ENCODE measurements at places on chromosomes 7 and 10.

- DNase-seq = no peak
These were observed 109.5 kb upstream of the LAMB4 start for GRCh38 chr7:108239501-108240225.

- DNase-seq = peak; percentile 88
These were observed 3.8 kb upstream of the IL6 start for GRCh38 chr7:22723181-22723601.

DNA sequence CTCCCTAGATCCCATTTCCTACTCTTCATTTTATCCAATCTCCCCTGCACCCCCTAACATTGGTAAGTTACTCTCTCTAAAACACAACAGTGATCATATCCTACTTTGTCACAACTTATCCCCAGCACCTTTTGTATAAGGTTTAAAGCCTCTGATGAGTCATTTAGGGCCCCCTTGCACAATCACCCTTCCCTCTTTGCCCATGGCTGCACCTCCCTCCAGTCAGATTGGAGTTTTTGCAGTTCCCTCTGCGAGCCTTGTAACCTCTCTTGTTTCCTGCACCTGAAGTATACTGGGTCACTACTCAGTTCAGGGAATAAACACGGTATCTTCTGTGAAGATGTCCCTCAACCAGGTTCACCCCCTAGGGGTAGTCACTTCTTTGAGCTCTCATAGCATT is 55.9 kb upstream of the ADRB1 start:
- DNase-seq = peak; percentile 62

DNA sequence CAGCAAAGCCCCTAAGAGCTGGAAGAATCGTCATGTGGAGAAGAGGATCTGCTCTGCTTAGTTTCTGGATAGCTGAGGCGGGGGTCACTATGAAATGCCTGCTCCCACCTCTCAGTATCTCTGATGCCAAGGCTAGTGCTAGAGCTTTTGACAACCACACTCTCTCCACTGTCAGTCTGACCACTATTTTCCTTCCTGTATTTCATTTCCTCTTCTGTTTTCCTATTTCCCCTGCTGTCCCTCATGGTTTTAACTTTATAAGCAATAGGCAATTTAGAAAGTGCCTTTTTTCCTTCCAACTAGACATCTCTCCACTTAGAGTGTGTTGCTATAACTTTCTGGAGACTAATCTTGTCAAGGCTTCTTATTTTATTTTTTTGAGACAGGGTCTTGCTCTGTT is 23.6 kb downstream of the C7orf57 start:
- DNase-seq = no peak

- DNase-seq = no peak
These were observed 230.1 kb downstream of the CALN1 start for GRCh38 chr7:72182036-72182435.

- no peak for DNase-seq
These were observed 83.9 kb downstream of the FGFR2 start for GRCh38 chr10:121514141-121514865.

DNA sequence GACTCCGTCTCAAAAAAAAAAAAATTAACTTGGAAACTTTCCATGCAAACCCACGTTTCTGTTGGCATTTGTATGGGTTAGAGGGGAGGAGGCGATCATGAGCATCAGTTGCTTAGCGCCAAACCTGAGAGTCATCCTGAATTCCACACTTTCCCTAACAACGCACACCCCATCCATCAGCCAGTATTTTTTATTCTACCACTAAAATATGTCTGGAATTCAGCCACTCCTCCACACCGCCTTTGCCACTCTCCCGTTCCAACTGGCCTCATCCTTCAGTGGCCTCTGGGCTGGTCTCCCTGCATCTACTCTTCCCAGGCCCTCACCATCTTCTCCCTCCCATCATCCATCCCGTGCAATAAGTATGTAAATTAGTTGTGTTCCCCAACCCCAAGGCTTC is 4.7 kb upstream of the LMBR1 start:
- DNase-seq = no peak

GRCh38 chr7:6071406-6071805 is 40.2 kb downstream of the ANKRD61 start:
- no peak for DNase-seq

DNA sequence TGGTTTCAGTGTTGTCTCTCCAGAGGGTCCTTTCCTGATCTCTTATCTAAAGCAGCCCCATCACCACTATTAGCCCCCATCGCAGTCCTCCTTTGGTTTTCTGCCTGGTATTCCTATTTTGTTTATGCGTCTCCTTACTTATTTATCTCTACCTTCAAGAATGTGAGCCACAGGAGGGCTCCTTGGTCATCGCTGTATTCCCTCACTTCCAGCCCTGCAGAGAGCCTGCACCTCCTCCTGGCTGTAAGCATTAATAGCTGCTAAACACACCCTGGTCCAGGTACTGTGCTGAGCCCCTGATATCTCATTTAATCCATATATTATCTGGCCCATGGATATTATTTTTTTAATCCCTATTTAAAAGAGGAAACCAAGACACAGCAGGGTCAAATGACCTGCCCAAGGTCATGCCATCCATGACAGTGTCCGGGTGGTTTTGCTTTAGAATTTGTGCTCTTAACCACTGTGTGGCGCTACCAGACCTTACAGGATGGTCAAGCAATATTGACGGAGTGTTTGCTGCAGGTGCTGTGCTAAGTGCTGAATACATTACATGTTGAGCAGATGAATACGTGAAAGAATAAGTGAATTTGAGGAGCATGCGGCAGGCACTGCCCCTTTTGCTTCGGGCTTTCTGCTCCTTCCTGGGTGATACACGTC is 227.2 kb downstream of the ADAM12 start:
- no peak for DNase-seq

- no peak for DNase-seq
These were observed 108.1 kb upstream of the FAM133B start for GRCh38 chr7:92698237-92698841.

- DNase-seq = no peak
These were observed 12.1 kb upstream of the PRRT4 start for GRCh38 chr7:128373606-128374005.

GRCh38 chr7:94561841-94562514 is 52.4 kb downstream of the CASD1 start:
- no peak for DNase-seq

DNA sequence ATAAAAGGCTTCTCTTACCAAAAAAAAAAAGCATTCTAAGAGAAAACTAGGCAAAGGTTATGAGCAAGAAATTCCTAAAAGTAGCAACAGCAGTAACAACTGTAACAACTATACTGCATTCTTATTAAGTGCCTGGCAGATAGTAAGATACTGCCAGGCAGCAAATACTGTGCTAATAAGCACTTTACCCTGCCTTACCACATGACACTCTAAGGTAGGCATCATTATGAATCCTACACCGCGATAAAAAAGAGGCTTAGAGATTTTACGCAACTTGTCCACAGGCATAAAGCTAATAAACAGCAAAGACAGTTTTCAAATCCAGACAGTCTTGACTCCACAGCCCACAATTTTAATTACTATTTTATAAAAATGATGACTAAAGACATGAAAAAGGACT is 83.2 kb downstream of the USP6NL start:
- no peak for DNase-seq

- peak; percentile 6 for DNase-seq
These were observed 1.6 kb downstream of the ZNF746 start for GRCh38 chr7:149495785-149496641.

DNA sequence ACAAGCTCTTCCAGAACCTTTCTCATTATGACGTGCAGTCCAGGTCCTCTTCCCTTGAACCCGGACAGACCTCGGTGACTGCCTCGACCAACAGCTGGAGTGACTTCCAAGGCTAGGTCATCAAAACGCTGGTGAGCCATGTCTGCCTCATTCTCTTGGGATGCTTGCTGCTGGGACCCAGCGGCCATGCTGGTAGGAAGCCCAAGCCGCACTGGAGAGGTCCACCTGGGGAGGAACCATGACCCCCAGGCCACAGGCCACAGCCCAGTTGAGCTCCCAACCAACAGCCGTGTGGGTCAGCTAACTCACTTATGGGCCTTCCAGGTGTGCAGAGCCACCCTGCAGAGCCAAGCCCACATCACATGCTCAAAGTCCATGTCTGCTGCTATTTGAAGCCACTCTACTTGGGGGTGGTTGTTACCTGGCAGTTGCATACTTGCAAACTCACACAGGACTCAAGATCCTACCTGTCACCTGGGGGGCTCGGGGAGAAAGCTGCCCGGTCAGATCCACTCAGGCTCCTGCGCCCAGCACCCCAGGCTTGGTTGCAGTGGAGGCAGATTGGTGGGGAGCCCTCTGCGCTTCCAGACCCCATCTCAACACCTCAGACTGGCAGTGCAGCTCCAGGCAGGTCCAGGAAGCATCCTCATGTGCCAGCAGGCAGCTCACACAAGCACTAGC is 57.0 kb downstream of the MICALL2 start:
- DNase-seq = no peak

DNA sequence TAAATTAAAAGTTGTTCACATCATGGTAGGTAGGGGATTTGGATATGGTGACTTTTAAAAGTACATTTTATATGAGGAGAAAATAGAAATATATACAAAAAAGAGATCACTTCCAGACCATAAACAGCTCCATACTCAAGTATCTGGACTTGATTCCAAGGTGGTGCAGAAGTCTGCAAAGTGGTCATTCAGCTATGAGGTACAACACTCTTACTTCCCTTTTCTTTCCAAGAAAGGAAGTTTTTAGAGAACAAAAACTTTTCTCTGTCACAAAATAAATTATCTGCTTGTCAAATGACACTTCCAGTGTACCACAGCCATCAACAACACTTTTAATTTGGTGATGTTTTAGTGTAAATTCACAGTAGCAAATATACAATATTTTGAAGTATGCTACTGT is 1013.5 kb downstream of the GATA3 start:
- DNase-seq = no peak

- no peak for DNase-seq
These were observed 388.2 kb upstream of the CELF2 start for GRCh38 chr10:10629512-10629911.

DNA sequence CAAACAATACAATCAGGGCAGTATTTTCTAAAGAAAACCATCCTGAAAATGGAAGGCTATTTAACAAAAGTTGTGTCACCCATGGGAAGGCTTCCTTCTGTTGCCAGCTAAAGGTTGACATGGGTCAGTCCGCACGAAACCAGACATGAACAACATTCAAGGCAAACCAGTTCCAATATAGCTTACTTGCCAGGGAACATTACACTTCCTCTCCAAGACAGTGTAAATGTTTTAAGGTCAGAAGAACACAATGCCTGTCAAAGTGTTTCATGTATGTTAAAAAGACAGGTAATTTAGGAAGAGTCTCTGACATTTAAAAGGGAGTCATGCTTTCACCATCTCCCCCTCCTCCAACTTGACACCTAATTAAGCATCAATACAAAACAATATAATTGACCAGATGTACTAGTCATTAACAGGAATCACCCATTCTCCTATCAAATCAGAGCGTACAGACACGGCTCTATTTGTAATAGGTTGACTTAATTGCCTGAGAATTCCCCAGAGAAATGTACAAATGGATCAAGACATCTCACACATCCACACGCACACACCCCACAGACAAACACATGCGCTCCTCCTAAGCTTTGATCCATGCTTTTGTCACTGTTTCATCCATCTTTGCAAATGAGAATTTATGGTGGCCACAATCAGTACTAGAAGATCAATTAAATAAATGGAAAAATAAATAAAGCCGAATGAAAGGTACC is 69.5 kb downstream of the CACNA2D1 start:
- no peak for DNase-seq

GRCh38 chr10:11742779-11743298 is 657 bp downstream of the ECHDC3 start:
- DNase-seq = no peak

DNA sequence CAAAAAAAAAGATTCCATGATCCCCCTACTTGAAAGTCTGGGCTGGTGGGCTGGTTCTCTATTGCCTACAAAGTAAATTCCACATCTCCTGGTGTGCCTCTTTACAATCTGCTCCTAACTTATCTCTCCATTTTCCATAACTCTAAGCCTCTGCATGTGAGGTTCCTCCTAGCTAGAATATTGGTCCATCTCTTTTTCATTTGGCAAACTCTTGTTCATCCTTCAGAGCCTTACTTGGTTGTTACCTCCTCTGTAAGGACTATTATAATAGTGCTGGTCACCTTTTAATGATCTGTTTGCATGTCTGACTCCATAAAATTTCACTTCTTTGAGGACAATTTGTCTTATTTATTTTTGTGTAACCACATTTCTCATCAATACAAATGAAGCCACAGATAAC is 1.6 kb upstream of the NRCAM start:
- no peak for DNase-seq

GRCh38 chr7:4110438-4110837 is 571.7 kb upstream of the FOXK1 start:
- no peak for DNase-seq

GRCh38 chr10:5442065-5442989 is 30.0 kb downstream of the NET1 start:
- DNase-seq = peak; percentile 30

GRCh38 chr7:100053215-100053614 is 3.6 kb downstream of the ZSCAN21 start:
- peak; percentile 49 for DNase-seq

GRCh38 chr10:58241346-58241745 is 26.3 kb downstream of the IPMK start:
- DNase-seq = no peak

- DNase-seq = peak; percentile 9
These were observed 1.1 kb downstream of the ZNF777 start for GRCh38 chr7:149459540-149460452.

Data from inflammatory macrophage treated with lipopolysaccharide for 1 hour (primary cell).